Stimulated activated CD8-positive, alpha-beta memory T cell treated with anti-CD3 and anti-CD28 coated beads, Interleukin-4, amount 100 ng/mL, for 1 hour (primary cell): ENCODE measurements at places on chromosomes 2 and 18.

DNA sequence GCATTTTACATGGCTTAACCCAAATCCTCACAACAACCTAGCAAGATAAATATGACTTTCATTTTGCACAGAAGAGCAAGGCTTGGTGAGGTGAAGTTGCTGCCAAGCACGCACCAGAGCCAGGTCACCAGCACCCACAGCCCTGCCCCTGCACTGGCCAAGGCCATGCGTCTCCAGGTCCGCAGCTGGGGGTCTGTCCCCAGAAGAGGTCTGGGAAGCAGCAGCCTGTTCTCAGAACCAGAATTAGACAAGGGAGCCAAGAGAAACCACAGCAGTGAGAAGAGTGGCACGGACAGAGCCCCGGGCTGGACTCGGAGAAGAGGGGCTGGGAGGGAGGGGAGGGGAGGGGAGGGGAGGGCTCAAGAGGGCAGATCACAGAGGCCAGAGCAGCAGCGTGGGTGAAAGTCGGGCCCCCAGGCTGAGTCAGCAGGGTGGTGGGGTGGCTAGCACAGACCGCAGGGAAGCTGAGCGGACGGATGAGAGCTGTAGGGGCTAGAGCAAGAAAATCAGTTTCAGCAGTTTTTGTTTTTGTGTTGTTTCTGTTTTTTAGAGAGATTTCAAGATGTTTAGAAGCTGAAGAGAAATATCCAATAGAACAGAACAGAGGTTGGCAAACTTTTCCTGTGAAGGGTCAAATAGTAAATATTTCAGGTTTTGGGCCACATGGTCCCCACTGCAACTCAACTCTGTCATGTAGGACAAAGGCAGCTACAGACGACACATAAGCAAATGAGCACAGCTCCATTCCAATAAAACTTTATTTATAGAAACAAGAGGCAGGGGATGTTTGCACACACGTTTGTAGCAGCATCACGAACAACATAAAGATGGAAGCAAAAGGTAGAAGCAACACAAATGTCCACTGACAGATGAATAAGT is 7.4 kb upstream of the MTERF4 start:
- no peak for DNase-seq

GRCh38 chr18:40365526-40365925 is 1589.5 kb upstream of the PIK3C3 start:
- no peak for DNase-seq

DNA sequence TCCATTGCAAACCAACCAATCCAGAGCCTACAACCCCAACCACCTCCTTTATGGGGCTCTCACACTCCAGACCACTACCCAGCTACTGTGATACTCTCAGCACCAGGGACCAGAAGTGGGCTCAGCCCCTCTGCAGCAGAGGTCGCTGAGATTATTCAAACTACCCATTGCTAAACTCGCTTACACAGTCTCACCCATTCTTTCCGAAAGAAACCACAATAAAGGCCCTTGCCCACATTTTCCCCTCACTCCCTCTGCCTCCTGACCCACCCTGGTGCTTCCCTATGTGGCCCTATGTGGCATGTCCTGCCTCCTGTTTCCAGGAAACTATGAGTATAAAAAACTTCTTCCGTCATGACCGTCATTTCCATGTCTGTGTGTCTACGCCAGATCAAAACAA is 10.7 kb downstream of the TEX51 start:
- no peak for DNase-seq

DNA sequence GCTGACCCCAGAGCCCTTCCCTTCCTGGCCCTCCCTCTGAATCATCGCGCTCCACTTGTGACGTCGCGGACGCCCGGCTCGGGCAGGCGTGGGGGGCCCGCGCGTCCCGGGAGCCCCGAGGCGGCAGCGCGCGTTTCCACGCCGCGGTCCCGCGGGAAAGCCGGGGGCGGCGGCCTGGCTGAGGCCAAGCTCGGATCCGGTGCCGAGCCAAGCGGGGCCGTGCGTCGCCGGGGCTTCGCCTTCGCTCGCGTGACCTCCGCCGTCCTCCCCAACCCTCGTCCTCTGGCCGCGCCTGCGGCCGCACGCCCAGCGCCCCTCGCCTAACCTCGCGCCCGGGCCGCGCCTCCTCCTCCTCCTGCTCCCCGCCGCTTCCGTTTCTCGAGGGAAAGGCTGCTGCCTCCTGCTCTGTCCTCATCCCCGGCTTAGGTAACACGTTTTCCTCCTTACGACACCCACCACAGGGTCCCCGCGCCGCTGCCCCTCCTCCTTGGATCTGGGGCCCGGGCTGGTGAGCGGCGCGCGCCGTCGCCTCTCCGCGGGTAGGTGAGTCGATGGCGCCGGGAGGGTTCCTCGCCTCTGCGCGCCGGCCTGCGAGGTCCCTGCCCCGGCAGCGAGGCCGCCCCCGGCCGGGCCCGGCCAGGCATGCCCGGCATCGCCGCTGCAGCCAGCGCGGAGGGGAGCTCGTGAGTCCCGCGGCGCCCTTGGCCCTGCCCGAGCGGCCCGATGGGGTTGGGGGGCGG is at the start of gene INPP1:
Gene INPP1, plus strand, starts transcription at position 54 of the 740 bp plus-strand sequence. CDS start 16,514 bp downstream, outside the sequence.
- DNase-seq: no peak

DNA sequence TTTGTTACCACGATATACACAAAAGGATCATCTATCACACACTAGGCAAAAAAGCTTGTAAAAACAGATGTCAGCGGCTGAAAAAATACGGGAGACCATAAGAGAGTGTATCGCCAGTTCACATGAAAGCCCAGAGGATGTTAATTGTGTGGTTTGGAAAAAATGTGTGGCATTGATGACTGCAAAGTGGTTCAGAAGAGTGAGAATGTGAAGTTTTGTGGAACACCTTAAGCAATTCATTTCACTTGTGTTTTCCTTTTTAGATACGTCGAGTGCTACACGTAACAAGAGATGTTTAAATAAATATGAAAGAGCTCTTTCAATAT is 61.7 kb upstream of the DAPL1 start:
- no peak for DNase-seq

DNA sequence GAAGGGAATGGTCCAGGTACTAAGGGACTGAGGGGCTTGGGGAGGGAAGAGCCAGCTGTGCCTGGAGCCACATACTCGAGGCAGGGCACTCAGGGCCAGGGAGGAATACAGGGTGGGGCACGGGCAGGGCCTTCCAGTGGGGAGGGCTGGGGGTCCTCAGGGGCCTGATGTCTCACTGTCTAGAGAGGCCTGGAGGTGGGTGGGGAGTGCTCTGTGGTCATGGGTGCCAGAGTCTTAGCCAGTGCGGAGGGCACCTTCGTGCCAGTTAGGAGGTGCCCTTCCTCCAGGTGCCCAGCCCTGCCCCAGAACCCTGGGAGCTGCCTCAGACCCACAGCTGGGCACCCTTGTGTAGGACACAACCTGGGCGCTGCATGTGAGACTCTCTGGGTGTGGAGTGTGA is 81.2 kb downstream of the SMAD7 start:
- DNase-seq: no peak

GRCh38 chr2:190815226-190815625 is 65.4 kb upstream of the GLS start:
- DNase-seq: no peak

GRCh38 chr2:29627279-29627711 is 294.1 kb downstream of the ALK start:
- DNase-seq: no peak

- no peak for DNase-seq
Measured at GRCh38 chr18:13163167-13163927, 55.2 kb upstream of the LDLRAD4 start.

- DNase-seq: peak; percentile 93
Measured at GRCh38 chr2:676647-677055, 555 bp downstream of the TMEM18 start.

GRCh38 chr18:3117493-3118192 is 102.1 kb downstream of the MYOM1 start:
- no peak for DNase-seq

GRCh38 chr18:45482286-45482685 is 133.0 kb upstream of the SLC14A2 start:
- DNase-seq: no peak

- DNase-seq: no peak
Measured at GRCh38 chr18:79695269-79695668, 15.7 kb downstream of the CTDP1 start.
